ENCODE measurements at places on chromosomes 5 and 9.

GRCh38 chr9:93965830-93966577 lies 10.8 kb upstream of the BARX1 start:
- DNase-seq: no peak

GRCh38 chr9:120767451-120767850 lies 25.8 kb downstream of the FBXW2 start:
- DNase-seq: no peak

DNA sequence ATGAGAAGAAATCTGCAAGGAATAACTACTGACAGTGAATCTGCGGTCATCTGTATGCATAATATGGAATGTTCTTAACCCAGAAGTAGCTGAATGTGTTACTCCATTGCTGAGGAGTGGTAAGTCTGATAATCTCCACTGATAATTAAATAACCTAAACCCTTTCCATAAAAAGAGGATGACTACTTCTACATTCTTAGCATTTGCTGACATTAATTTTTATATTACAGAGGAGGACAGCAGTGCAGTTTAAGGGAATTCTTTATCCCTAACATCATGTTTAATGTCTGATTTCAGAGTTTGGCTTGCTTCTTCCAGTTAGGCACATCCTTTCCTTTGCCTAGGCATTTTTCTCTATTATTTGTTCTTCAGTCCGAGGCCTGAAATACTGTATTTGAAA lies 52.2 kb downstream of the CDC42SE2 start:
- DNase-seq: no peak

- no peak for DNase-seq
Measured at GRCh38 chr5:139699351-139699750, 51.2 kb downstream of the CXXC5 start.

- no peak for DNase-seq
Measured at GRCh38 chr9:86322973-86323644, 31.1 kb downstream of the TUT7 start.

GRCh38 chr9:112848316-112849151 lies 42.1 kb downstream of the SLC46A2 start:
- no peak for DNase-seq

DNA sequence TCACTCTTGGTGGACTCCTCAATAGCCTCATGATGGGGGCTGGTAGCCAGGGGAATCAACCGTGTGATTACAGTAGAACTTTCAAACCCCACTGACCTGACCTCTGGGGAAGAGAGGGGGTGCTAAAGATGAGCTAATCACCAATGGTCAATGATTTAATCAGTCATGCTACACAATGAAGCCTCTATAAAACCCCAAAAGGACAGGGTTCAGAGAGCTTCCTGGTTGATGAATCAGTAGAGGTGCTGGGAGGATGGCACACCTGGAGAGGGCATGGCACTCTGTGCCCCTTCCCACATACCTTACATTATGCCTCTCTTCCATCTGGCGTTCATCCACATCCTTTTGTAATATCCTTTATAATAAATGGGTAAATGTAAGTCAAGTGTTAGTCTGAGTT lies 8.9 kb upstream of the SH3TC2 start:
- DNase-seq: no peak

- no peak for DNase-seq
Measured at GRCh38 chr9:92408747-92409478, 4.5 kb upstream of the OGN start.

DNA sequence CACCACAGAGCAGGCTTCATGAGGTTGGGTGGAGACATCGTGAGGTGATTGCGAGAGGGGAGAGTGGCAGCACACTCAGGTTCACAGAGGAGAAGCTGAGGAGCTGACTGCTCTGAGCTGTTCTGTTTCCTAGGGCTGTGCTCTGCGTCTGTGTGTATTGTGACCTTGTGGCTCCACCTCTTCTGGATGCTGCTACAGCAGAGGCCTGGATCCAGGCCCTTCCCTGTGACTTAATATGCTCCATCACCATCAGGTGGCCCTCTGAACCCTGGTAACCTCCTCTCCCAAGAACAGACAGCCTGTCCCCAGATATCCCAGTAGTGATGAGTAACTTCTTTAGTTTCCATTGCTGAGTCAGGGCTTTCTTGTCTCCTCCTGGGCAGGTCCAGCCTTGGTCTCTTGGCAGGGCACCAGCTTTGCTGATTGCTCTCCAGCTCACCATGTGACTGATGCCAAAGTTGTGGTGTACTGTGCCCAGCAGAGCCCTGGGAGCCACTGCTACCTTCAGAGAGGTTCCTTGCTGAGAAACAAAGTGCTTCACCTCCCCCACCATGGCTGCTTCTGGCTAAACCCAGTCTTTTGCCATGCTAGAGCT lies 212.8 kb upstream of the CHD1 start:
- DNase-seq: no peak

DNA sequence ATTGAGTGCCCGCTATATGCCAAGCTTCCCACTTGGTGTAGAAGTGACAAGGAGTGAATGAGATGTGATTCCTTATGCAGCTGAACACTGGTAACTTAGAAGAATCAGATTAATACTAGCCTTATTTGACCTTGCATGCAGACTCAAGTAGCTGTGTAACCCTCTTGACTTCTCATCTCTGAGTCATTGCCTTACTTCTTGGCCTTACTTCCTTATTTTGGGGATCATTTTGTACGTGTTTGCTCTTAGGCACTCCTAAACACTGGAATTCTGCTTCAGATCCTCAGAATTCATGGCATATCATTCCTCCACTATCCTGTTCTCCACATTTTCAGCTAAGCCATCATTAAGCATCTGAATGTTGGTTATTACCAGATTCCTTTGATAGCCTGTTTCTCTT lies 948.9 kb upstream of the ARRDC3 start:
- DNase-seq: no peak

- DNase-seq: no peak
Measured at GRCh38 chr5:136143312-136143711, 10.7 kb downstream of the SMAD5 start.

- DNase-seq: no peak
Measured at GRCh38 chr5:131661933-131662332, 26.9 kb upstream of the RAPGEF6 start.

DNA sequence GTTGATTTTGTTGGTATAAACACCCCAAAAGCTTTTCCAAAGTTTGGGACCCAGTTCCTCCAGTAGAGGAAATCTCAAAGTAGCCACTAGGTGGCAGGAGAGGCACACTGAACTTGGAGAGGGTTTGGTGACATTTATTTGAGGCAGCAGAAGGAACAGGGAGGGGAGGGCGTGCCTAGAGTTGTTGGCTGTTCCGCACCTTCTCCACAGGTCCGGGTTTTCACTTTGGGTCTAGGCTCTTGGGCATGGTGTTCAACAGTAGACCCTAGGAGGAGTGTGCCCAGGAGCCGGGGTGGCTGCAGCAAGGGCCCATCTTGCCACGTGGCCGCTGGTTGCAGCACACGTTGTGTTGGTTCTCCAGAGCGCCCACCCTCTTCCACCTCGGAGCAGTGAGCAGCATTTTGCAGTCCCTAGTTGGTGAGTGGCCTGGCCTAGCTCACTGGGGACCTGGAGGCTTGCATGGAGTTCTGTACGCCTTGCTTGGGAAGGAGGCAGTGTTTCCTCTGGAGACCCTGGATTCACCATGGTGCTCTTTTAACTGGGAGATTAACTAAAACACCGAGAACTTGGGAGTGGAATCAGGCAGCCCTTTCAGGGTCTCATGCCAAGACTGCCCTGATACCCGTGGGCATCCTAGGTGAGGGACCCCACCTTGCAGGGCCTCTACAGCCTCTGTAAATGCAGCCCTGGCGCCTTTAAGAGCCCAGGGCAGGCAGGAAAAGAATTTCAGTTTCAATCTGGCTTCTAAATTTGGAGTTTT lies 28.2 kb downstream of the PTPA start:
- DNase-seq: peak; percentile 53

- no peak for DNase-seq
Measured at GRCh38 chr9:120944434-120944843, 17.8 kb upstream of the TRAF1 start.

DNA sequence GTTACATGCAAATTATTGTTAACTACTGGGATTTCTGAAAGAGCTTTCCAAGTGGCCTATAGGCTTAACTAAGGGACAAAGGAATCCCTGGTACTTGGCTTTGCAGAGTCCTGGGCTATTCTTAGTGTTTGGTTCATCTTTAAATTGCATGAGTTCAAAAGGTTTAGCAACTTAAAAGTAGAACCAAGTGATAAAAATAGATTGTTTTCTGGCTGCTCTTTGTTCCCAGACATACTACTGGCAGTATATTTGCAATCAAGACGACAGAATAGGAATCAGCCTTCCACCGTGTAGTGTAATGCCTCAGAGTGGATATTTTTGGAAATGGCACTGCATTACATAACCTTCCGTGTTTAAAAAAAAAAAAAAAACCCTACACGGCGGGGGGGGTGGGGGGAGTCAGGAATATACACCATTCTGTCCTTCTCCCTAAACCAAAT lies 1.0 kb downstream of the NREP start:
- DNase-seq: no peak

- DNase-seq: peak; percentile 85
Measured at GRCh38 chr5:112160652-112161391, 258.3 kb downstream of the EPB41L4A start.

- DNase-seq: no peak
Measured at GRCh38 chr5:154358516-154359220, 87.1 kb upstream of the SAP30L start.

- no peak for DNase-seq
Measured at GRCh38 chr5:60323596-60323995, 376.4 kb downstream of the DEPDC1B start.

DNA sequence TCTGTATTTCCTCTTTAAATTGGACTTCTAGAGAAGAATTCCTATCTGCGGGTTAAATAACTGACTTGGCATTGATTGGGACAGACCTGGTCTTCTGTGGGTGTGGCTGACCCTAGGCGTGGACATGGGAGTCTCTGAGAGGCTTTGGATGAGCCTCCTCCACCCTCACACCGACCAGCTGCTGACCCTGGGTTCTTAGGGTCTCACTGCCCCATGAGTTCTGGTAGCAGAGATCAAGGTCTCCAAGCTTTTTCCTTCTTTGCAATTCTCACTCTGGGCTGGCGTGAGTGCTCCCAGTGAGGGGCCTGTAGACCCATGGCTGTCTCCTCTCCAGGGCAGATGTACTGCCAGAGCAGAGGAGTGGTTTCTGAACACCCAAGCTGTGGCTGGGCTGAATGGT lies 41.6 kb upstream of the PITX1 start:
- DNase-seq: no peak

- DNase-seq: no peak
Measured at GRCh38 chr9:79362100-79363081, 209.4 kb upstream of the TLE4 start.

DNA sequence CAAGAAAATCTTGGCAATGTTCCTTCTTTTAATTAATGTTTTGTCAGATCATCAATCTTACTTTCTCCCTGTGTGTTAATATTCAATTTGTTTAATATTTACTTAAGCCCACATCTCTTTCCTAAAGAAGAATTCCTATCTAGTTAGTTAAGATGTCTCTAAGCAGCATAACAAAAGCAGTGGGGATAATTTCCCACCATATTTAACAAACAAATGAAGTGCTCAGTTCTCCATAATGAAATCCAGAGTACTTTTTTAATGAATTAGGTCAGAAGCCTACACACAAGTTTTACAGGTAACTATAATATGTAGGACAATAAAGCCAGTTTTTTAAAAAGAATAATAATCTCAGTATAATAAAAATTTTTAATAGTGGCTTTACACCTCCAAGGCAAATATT lies 1918.8 kb downstream of the EFNA5 start:
- DNase-seq: no peak

DNA sequence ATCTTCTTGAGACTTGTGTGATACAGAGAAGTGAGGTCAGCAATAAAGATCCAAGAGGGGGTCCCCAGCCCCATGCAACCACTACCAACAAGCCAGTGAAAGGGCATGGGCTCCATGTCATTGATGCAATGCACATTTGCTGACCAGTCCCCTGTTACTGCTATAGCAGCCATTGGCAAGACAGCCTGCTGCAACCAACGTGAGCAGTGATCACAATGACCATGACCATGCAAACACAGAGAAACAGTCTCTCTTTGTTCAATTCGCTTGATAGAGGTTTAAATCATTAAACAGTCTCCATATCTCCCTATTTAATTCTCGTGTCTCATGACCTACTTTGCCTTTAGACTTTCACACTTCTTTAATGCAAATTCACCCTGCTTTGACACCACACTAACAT lies 30.0 kb upstream of the FOXB2 start:
- no peak for DNase-seq

All from activated CD8-positive, alpha-beta memory T cell treated with anti-CD3 and anti-CD28 coated beads for 1 hour (primary cell).